ENCODE measurements at places on chromosomes 1 and 21.

- H3K27ac ChIP-seq, result no peak overlapping the region
- DNase-seq, result no peak
- H3K4me3 ChIP-seq, result no peak overlapping the region
- no peaks in the 10 kb centered on the region for H3K4me1 ChIP-seq
Measured at GRCh38 chr1:194056169-194056568, 869.8 kb upstream of the B3GALT2 start.

DNA sequence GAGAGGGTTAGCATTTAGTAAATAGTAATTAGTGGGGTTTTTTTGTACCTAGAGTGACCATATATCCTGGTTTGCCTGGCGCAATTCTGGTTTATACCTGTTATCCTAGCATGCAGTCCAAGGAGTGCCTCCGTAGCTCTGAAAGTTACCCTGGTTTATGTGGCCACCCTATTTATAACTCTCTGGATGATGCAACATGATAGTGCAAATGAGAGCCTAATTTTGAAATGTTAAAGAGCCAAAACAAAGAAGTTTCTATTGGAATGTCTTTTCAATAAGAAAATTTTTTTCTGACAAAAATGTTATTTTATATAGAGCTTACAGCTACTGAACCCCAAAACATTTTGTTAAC lies 5.7 kb downstream of the AHCYL1 start:
- peaks cover 51% of the 10 kb centered on the region for H3K4me1 ChIP-seq
- H3K27ac ChIP-seq, result no peak overlapping the region
- DNase-seq, result no peak
- no peaks in the 10 kb centered on the region for H3K27me3 ChIP-seq

- H3K36me3 ChIP-seq, result no peaks in the 10 kb centered on the region
- peaks cover 31% of the 10 kb centered on the region for H3K4me1 ChIP-seq
- H3K27ac ChIP-seq, result peak overlapping the region; percentile 36
- no peak for DNase-seq
Measured at GRCh38 chr1:43867976-43868740, 65.4 kb upstream of the ARTN start.

GRCh38 chr1:39082811-39083576 lies 56.8 kb downstream of the NDUFS5 start:
- H3K36me3 ChIP-seq, result no peaks in the 10 kb centered on the region
- no peak overlapping the region for H3K27ac ChIP-seq
- peaks cover 41% of the 10 kb centered on the region for H3K27me3 ChIP-seq
- H3K4me3 ChIP-seq, result no peak overlapping the region

DNA sequence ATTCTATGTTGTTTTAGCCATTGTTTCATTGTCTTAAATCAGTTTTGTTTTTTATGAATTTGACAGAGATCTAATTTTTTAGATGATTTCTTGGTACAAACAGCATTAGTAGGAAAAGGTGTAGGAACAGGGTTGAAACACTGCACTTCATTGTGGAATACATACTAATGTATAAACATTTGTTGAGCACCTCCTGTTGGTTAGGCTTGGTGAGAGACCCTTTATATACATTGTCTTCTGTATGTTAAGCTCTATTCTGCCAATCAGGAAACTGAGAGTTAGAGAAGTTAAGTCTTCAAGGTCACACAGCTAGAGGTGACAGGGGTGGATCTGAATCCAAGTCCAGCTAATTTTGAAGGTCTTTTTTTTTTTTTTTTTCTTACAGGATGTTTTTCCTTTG lies 192.7 kb downstream of the VPS13D start:
- H3K4me1 ChIP-seq, result no peaks in the 10 kb centered on the region
- no peaks in the 10 kb centered on the region for H3K36me3 ChIP-seq
- H3K27ac ChIP-seq, result no peak overlapping the region
- no peaks in the 10 kb centered on the region for H3K27me3 ChIP-seq
- H3K4me3 ChIP-seq, result no peak overlapping the region
- DNase-seq, result no peak

DNA sequence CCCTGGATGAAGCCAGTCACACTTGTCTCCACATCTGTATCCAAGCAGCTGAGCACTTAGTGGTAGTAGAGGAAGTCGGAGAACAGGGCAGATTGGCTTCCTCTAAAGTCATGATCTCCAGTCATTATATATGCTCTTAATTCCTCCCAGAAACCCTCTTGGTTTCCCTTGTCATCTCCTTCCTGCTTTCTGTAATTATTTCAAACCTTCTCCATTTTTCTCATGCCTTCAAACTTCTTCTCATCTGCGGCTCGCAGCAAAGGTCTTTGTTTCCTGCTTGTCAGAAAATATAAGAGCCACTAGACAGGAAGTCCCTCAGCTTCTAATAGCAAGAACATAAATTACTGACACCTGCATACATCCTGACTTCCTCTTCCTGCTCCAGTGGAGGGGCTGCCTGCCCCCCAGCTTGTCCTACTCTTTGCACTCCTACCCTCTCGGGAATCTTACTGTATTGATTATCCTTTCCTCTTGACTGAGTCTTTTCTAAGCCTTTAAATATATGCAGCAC lies 124.6 kb upstream of the NGF start:
- no peaks in the 10 kb centered on the region for H3K36me3 ChIP-seq
- H3K4me3 ChIP-seq, result no peak overlapping the region
- DNase-seq, result no peak
- no peak overlapping the region for H3K27ac ChIP-seq

GRCh38 chr1:47449822-47450552 lies 12.1 kb downstream of the FOXD2 start:
- no peak overlapping the region for H3K27ac ChIP-seq
- H3K4me3 ChIP-seq, result no peak overlapping the region
- no peak for DNase-seq
- H3K4me1 ChIP-seq, result no peaks in the 10 kb centered on the region
- H3K27me3 ChIP-seq, result no peaks in the 10 kb centered on the region

DNA sequence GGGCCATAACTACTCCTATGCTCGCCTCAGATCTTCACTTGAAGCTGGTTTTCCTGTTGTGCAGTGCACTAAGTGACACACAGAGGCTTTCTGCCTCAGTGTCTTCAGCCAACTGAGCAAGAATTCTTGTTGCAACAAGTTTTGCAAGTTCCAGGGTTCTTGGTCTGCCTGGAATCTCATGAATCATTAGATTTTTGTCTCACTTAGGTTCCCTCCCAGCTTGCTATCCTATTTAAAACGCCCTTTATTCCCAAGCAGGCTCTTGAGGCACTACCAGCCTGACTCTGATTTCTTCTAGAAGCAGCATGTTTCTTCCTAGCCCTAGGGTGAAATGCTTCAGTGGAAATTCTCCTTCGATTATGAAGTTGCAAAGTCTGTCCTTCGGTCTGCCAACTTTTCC lies 158.8 kb downstream of the C1orf21 start:
- peak; percentile 50 for DNase-seq
- H3K4me1 ChIP-seq, result no peaks in the 10 kb centered on the region
- no peak overlapping the region for H3K4me3 ChIP-seq

DNA sequence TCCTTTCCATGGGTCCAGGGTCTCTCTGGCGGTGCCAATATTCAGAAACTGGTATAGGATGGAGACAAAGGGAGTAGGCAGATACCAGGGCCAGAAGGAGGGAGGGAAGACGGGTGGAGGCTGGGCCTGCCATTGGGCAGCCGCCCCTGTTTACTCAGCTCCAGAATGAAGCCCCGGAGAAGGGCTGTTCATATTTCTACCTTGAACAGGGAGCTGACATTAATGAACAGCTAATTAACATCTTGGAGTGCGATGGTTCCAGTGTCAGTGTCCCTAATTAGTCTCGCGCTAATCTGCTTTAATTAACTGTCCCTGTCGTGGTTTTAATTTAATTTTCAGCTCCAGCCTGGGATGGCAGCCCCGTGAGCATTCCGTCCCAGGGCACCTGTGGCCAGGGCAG lies 113.8 kb downstream of the EPHB2 start:
- H3K4me1 ChIP-seq, result peaks cover 47% of the 10 kb centered on the region
- DNase-seq, result no peak
- no peaks in the 10 kb centered on the region for H3K36me3 ChIP-seq
- H3K27ac ChIP-seq, result no peak overlapping the region

GRCh38 chr21:25097648-25098047 lies 509.6 kb downstream of the MRPL39 start:
- H3K36me3 ChIP-seq, result no peaks in the 10 kb centered on the region
- no peak overlapping the region for H3K27ac ChIP-seq
- no peak for DNase-seq
- no peaks in the 10 kb centered on the region for H3K27me3 ChIP-seq

- no peaks in the 10 kb centered on the region for H3K4me1 ChIP-seq
- no peaks in the 10 kb centered on the region for H3K27me3 ChIP-seq
- no peak for DNase-seq
- H3K27ac ChIP-seq, result no peak overlapping the region
Measured at GRCh38 chr1:45769261-45769932, 18.9 kb upstream of the IPP start.

DNA sequence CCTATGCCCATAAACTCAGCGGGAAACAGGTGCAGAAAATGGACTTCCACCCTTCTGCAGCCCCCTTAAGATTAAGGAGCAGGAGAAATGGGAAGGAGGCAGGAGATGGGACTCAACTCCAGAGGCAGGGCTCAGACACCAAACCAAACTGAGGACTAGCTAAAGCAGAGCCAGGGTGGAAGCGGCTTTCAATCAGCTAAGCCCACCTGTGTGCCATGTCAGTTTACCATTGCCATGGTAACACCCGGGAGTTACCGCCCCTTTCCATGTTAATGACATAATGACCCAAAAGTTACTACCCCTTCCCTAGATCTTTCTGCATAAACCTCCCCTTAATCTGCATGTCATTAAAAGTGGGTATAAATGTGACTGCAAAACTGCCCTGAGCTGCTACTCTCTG lies 653.5 kb downstream of the PTPRU start:
- H3K4me1 ChIP-seq, result no peaks in the 10 kb centered on the region
- H3K36me3 ChIP-seq, result no peaks in the 10 kb centered on the region
- H3K4me3 ChIP-seq, result no peak overlapping the region
- peaks cover 17% of the 10 kb centered on the region for H3K27me3 ChIP-seq
- H3K27ac ChIP-seq, result no peak overlapping the region

- H3K4me3 ChIP-seq, result no peak overlapping the region
- no peak for DNase-seq
- no peaks in the 10 kb centered on the region for H3K4me1 ChIP-seq
- no peaks in the 10 kb centered on the region for H3K36me3 ChIP-seq
Measured at GRCh38 chr1:202264300-202264699, 70.7 kb downstream of the LGR6 start.

GRCh38 chr1:160459687-160460086 lies 59.3 kb downstream of the VANGL2 start:
- H3K27ac ChIP-seq, result no peak overlapping the region
- H3K4me3 ChIP-seq, result no peak overlapping the region
- no peaks in the 10 kb centered on the region for H3K36me3 ChIP-seq
- no peak for DNase-seq
- H3K4me1 ChIP-seq, result no peaks in the 10 kb centered on the region

GRCh38 chr1:83762039-83762365 lies 236.9 kb downstream of the TTLL7 start:
- no peaks in the 10 kb centered on the region for H3K36me3 ChIP-seq
- no peak overlapping the region for H3K4me3 ChIP-seq
- H3K4me1 ChIP-seq, result no peaks in the 10 kb centered on the region
- no peak for DNase-seq
- no peak overlapping the region for H3K27ac ChIP-seq

GRCh38 chr1:145805057-145805456 lies 18.8 kb downstream of the RNF115 start:
- H3K27me3 ChIP-seq, result no peaks in the 10 kb centered on the region
- no peak overlapping the region for H3K27ac ChIP-seq
- no peak overlapping the region for H3K4me3 ChIP-seq
- no peak for DNase-seq
- no peaks in the 10 kb centered on the region for H3K36me3 ChIP-seq

- peaks cover 41% of the 10 kb centered on the region for H3K4me1 ChIP-seq
- H3K36me3 ChIP-seq, result no peaks in the 10 kb centered on the region
- H3K27ac ChIP-seq, result no peak overlapping the region
- no peaks in the 10 kb centered on the region for H3K27me3 ChIP-seq
- no peak overlapping the region for H3K4me3 ChIP-seq
- no peak for DNase-seq
Measured at GRCh38 chr1:156714830-156715229, 9.4 kb upstream of the CRABP2 start.

- no peaks in the 10 kb centered on the region for H3K4me1 ChIP-seq
- H3K27me3 ChIP-seq, result peaks cover 8% of the 10 kb centered on the region
- no peak overlapping the region for H3K27ac ChIP-seq
- H3K4me3 ChIP-seq, result no peak overlapping the region
Measured at GRCh38 chr21:37870221-37870620, 46.0 kb downstream of the KCNJ6 start.
